ENCODE measurements at places on chromosomes 2 and 18. TPM values are rescaled to one million over a fixed set of nuclear protein-coding genes. Genes with fewer than 3 reads are reported as not detected.

GRCh38 chr18:32431753-32432152 lies 38.9 kb downstream of the GAREM1 start:
- DNase-seq, result no peak
- H3K27ac ChIP-seq, result no peak overlapping the region
- no peaks in the 10 kb centered on the region for H3K36me3 ChIP-seq
- no peak overlapping the region for H3K4me3 ChIP-seq

TLX2 gene
- 0.69 TPM for total RNA-seq

ZSWIM2 gene
- total RNA-seq, result not detected

DNA sequence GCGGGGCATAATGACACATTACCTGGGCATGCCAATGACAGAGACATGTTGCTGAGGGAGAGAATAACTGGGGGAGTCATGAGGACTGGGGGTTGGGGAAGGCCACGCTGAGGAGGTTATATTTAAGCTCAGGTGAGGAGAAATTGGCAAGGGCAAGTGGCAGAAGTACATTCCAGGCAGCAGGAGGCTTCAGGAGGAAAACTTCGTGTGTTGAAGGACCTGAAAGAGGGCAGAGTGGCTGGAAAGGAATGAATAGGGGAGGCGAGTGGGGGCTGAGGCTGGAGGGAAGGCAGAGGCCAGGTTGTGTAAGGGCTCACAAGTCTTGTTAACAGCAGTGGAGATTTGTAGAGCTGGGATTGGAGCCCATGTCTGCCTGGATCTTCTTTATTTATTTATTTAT lies 166.3 kb downstream of the RAPGEF4 start:
- no peak overlapping the region for H3K4me3 ChIP-seq
- peaks cover 4% of the 10 kb centered on the region for H3K4me1 ChIP-seq
- DNase-seq, result no peak
- H3K36me3 ChIP-seq, result no peaks in the 10 kb centered on the region
- H3K27me3 ChIP-seq, result peaks cover 12% of the 10 kb centered on the region

GRCh38 chr2:229900012-229900411 lies 21.8 kb downstream of the TRIP12 start:
- H3K27me3 ChIP-seq, result no peaks in the 10 kb centered on the region
- no peak overlapping the region for H3K27ac ChIP-seq
- peaks cover 28% of the 10 kb centered on the region for H3K4me1 ChIP-seq
- H3K4me3 ChIP-seq, result no peak overlapping the region

VRK2 gene
- total RNA-seq, result 22.8 TPM

C2orf80 gene
- total RNA-seq, result not detected

DNA sequence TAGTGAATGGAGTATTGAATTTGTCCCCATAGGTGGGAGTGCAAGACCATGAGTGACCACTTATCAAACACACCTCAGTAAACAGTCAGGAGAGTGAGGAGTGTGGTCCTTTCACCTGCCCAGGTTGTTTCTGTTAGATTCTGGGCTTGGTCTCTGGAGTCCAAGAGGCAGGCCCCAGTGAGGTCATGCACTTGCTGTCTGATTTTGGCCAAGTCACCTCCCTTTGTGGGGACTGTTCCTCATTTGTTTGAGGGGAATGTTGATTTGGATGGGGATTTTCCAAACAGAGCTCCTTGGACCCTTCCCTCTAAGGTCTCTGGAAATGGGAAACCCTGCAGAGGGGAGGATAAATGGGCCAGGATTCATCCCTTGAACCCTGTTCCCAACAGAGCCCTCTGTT lies 7.3 kb downstream of the IL1RN start:
- H3K4me1 ChIP-seq, result peaks cover 31% of the 10 kb centered on the region
- no peak overlapping the region for H3K4me3 ChIP-seq
- H3K27ac ChIP-seq, result no peak overlapping the region
- peaks cover 9% of the 10 kb centered on the region for H3K27me3 ChIP-seq
- no peaks in the 10 kb centered on the region for H3K36me3 ChIP-seq
- no peak for DNase-seq

- no peak overlapping the region for H3K4me3 ChIP-seq
- H3K27ac ChIP-seq, result peak overlapping the region; percentile 4
- H3K36me3 ChIP-seq, result peaks cover 54% of the 10 kb centered on the region
- H3K27me3 ChIP-seq, result no peaks in the 10 kb centered on the region
These were observed 71.8 kb downstream of the MGAT5 start for GRCh38 chr2:134325696-134326095.

- H3K4me1 ChIP-seq, result peaks cover 2% of the 10 kb centered on the region
- DNase-seq, result no peak
- H3K27ac ChIP-seq, result no peak overlapping the region
- H3K36me3 ChIP-seq, result no peaks in the 10 kb centered on the region
- no peak overlapping the region for H3K4me3 ChIP-seq
These were observed 76.4 kb upstream of the ITGA6 start for GRCh38 chr2:172350839-172351479.

LYG2 gene
- total RNA-seq, result not detected

DNA sequence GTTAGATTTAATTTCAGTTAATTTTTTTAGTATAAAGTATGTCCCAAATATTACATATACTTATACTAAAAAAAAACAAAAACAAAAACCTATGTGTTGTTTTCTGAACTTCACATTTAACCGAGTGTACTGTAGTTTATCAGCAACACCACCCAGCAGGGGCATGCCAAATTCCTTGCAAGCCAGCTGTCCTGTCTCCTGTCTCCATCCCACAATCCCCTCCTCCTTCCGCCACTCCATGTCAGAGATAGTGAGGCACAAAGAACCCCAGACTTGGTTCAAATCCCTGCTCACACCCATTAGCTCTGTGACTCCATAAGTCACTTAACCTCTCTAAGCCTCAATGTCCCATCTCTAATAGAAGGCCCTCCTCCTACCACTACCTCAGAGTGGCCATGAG lies 9.4 kb downstream of the CHST10 start:
- H3K27ac ChIP-seq, result no peak overlapping the region
- peaks cover 2% of the 10 kb centered on the region for H3K4me1 ChIP-seq
- H3K4me3 ChIP-seq, result no peak overlapping the region
- DNase-seq, result no peak
- H3K27me3 ChIP-seq, result no peaks in the 10 kb centered on the region
- peaks cover 2% of the 10 kb centered on the region for H3K36me3 ChIP-seq

- H3K27ac ChIP-seq, result peak overlapping the region; percentile 32
- H3K4me1 ChIP-seq, result peaks cover 55% of the 10 kb centered on the region
These were observed 15.8 kb upstream of the IL1RL1 start for GRCh38 chr2:102295566-102295965.

SLC4A3 gene
- not detected for total RNA-seq

OTX1 gene
- total RNA-seq, result not detected

- H3K36me3 ChIP-seq, result no peaks in the 10 kb centered on the region
- H3K27me3 ChIP-seq, result peaks cover 11% of the 10 kb centered on the region
- H3K4me1 ChIP-seq, result peaks cover 5% of the 10 kb centered on the region
- DNase-seq, result no peak
These were observed 15.0 kb upstream of the POLI start for GRCh38 chr18:54254265-54254758.

HOXD11 gene
- total RNA-seq, result not detected

ANKRD30BL gene
- 0.20 TPM for total RNA-seq

- H3K4me3 ChIP-seq, result no peak overlapping the region
- no peaks in the 10 kb centered on the region for H3K4me1 ChIP-seq
- no peak overlapping the region for H3K27ac ChIP-seq
- no peak for DNase-seq
These were observed 104.6 kb upstream of the TEX51 start for GRCh38 chr2:126793885-126794613.

DNA sequence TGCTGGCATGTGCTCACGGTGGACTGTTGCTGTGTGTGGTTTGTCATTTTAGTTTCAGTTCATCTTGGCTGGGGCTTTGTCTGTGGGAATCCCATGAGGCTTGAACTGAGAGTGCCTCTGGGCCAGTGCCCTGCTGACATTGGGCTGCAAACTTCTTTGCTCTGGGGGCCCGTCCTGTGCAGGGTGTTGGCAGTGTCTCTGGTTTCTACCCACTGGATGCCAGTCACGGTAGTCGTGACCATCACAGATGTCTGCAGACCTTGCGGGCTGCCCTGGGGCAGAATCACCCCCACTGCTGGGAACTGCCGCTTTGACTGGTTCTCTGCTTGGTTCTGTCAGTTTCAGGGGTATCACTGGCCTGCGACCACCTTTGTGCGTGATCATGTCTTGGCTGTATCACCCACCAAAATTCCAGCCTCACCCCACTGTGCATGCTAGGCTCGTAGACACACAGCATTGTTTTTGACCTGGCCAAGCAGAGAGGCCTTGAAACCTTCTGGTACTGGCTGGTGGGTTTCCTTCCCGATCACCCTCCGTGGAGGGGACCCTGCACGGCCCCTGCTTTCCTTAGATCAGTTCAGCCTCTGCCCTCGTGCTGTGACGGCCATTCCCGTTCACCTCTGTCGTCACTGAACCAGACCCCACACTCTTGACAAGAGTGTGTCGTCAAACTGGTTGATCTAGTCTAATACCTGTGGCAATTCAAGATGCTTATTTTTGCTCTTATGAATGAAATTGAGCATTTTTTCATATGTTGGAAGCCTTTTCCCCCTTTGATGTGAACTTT lies 57.6 kb downstream of the KCNG2 start:
- no peaks in the 10 kb centered on the region for H3K4me1 ChIP-seq
- H3K27ac ChIP-seq, result no peak overlapping the region
- no peaks in the 10 kb centered on the region for H3K36me3 ChIP-seq
- peaks cover 8% of the 10 kb centered on the region for H3K27me3 ChIP-seq
- no peak overlapping the region for H3K4me3 ChIP-seq

RNF138 gene
- total RNA-seq, result 83.6 TPM

- H3K36me3 ChIP-seq, result no peaks in the 10 kb centered on the region
- no peaks in the 10 kb centered on the region for H3K4me1 ChIP-seq
- no peak overlapping the region for H3K4me3 ChIP-seq
- no peak overlapping the region for H3K27ac ChIP-seq
- H3K27me3 ChIP-seq, result no peaks in the 10 kb centered on the region
These were observed 483.5 kb downstream of the LRP1B start for GRCh38 chr2:141647353-141647752.

DNA sequence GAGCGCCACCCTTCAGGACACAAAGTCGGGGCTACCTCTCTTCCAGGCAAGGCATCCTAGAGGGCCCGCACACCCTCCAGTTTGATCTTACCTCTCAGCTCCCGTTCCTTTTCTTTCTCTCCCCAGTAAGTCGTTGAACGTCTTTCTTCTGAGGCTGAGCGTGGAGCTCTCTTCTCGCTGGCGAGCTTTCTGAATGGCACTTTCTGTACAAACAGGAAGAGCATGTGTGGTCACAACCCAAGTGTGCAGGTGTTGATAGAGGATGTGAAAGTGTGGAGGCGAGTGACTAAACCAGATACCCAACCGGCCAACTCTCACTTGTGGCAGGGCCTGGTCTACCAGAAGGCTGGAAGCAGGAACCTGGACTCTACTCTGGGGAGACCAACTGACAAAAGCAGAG lies at the start of gene AFF3:
Gene AFF3 (minus strand): TSS at position 198 of the 400 bp plus-strand sequence. CDS start 38,136 bp downstream, outside the sequence.
- H3K36me3 ChIP-seq, result peaks cover 8% of the 10 kb centered on the region
- DNase-seq, result peak; percentile 59
- peaks cover 16% of the 10 kb centered on the region for H3K27me3 ChIP-seq
- H3K4me1 ChIP-seq, result peaks cover 50% of the 10 kb centered on the region
- peak within 1 kb of the TSS; percentile 66 for H3K4me3 ChIP-seq

SERPINB13 gene
- total RNA-seq, result not detected

- no peaks in the 10 kb centered on the region for H3K27me3 ChIP-seq
- no peak overlapping the region for H3K4me3 ChIP-seq
- DNase-seq, result no peak
- H3K36me3 ChIP-seq, result no peaks in the 10 kb centered on the region
- no peaks in the 10 kb centered on the region for H3K4me1 ChIP-seq
- no peak overlapping the region for H3K27ac ChIP-seq
These were observed 341.2 kb downstream of the PIK3C3 start for GRCh38 chr18:42296192-42296591.

DNA sequence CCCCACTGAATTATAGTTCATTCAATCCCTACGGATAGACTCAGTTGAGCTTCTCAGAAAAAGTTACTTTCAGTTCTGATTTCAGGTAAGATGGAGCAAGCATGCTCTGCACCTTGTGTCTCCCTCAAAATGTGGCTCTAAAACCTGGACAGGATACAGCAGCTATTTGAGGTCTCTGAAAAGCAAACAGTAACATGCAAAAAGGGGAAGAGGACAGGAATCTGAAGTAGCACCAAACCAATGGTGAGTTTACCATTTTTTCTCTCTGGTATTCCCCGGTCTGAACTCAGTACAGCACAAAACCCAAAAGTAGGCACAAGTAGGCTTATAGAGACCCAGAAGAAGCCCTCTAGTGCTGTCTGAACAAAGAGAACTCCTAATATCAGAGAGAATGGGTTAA lies 34.1 kb downstream of the LANCL1 start:
- peaks cover 21% of the 10 kb centered on the region for H3K36me3 ChIP-seq
- no peaks in the 10 kb centered on the region for H3K27me3 ChIP-seq
- no peak for DNase-seq

SERPINB12 gene
- not detected for total RNA-seq

FBLN7 gene
- 1.1 TPM for total RNA-seq

SPATA3 gene
- total RNA-seq, result not detected

ABCG8 gene
- not detected for total RNA-seq

DNA sequence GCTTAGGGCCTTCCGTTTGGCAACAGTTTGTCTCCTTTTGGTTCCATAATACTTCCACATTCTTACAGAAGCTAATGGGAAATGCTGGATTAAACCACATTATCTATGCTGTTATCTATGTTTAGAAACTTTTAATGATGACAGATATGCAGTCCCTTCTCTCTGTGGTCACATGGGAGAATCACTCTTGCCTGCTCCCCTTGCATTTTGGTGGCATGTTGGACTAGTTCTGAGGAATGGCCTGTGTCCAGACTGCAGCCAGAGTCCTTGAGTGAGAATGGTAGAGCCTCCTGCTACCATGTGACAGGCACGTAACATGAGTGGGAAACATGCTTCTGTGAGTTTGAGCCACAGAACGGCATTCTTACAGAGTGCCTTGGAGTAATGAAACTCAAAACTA lies 19.2 kb downstream of the SPTBN1 start:
- no peak for DNase-seq
- no peak overlapping the region for H3K4me3 ChIP-seq
- H3K27ac ChIP-seq, result no peak overlapping the region
- no peaks in the 10 kb centered on the region for H3K4me1 ChIP-seq

- no peak overlapping the region for H3K27ac ChIP-seq
- no peaks in the 10 kb centered on the region for H3K36me3 ChIP-seq
- H3K4me1 ChIP-seq, result peaks cover 8% of the 10 kb centered on the region
- no peak overlapping the region for H3K4me3 ChIP-seq
- peaks cover 23% of the 10 kb centered on the region for H3K27me3 ChIP-seq
These were observed 24.5 kb downstream of the TIMM21 start for GRCh38 chr18:74172697-74173433.

DNA sequence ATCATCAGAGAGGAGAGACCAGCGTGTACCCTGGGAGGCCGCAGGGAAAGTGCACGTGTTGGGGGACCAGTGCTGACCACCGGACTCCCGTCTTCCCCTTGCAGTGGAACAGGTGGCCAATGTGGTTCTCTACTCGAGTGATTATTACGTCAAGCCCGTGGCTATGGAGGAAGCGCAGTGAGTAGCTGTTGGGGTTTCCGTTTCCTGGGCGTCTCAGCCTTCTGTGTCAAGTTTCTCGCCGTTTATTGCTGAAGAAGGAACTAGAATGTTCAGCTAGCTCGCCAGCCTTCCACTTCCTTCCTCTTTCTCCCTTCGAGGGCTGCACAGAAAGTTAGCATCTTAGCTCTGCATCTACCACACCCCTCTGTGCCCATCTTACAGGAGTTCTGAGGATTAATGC lies 22.8 kb upstream of the DGKD start:
- peaks cover 3% of the 10 kb centered on the region for H3K27me3 ChIP-seq

Data from activated naive CD8-positive, alpha-beta T cell treated with anti-CD3 and anti-CD28 coated beads, Interleukin-2, amount 10 ng/mL, durations not matched to agents 7 days and 5 days (primary cell).